ENCODE measurements at places on chromosomes 13 and 19.

DNA sequence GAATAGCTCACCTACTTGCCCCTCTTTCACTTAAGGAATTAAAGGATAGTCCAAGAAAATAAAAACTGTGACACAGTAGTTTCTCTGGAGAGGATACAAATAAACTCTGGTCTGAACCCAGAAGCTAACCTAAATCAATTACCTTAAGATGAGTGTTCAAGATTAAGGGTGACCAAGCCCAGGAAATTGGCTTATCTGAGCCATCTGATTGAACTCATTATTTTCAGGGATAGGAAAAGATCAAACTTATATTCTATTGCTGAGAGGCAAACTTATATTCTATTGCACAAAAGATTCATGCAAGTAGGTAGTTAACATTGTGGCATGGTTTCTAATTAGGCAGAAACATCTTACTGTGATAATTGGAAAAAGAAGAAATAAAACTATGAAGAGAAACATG is 175.1 kb downstream of the DCLK1 start:
- no peak for DNase-seq

GRCh38 chr13:38872693-38873092 is 117.9 kb downstream of the STOML3 start:
- peak; percentile 41 for DNase-seq

- DNase-seq: peak; percentile 1
Measured at GRCh38 chr13:66689628-66690027, 540.5 kb downstream of the PCDH9 start.

DNA sequence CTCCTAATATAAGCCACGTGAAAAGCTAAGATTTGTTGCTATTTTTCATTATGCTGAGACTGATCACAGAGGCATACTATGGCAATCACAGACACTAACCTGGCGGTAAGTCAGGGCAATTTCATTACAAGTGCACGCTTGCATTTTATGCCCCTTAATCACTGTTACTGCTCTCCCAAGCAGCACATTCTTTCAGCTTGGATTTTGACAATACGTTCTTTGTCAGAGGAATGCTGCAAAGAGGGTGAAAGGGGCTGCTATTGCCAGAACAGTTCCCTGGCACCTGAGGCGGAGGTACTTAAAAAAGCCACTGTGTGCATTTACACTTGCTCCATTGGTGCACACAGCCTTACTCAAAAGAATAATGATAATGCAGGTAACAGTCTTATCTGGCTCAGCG is 346.6 kb downstream of the RFC3 start:
- DNase-seq: no peak

GRCh38 chr19:54275951-54276350 is 5.0 kb downstream of the LILRB2 start:
- DNase-seq: no peak

DNA sequence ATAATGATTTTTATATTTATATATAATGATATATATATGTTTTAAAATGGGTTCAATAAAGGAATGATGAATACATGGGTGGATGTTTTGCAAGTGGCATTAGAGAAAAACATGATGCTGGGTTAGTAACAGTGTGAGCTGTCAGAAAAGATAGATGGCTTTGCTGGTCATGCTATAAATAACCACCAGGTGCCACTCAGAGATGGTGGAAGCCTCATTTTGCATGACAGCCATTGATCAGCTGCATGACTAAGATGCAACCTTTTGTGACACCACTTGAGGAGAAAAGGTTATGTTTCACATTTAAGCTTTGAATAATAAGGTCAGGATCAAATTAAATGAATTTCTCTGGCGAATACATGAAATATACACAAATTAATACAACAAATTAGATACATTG is 737.7 kb downstream of the PCDH9 start:
- DNase-seq: no peak

Measured in hypothalamus (tissue), 51 donors.